ENCODE measurements at places on chromosomes 5 and 9.

DNA sequence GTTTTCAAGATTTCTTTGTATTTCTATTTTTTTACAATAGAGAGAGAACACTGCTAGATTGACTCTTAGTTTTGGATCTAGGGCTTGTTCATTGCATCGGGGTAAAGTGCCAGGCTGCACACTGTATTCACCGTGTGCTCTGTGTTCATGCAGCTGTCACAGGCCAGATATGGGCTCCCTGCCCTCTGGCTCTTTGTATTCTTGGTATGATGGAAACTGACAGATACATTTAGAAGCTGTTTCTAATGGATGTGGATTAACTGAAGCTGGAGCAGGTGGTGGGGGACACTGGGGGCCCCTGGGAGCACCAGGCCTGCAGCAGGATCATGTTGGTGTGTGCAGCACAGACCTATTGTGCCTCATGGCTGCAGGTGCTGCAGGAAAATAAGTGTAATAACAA lies 28.0 kb downstream of the SLC36A1 start:
- peak; percentile 19 for DNase-seq

GRCh38 chr5:84718377-84718776 lies 333.7 kb upstream of the EDIL3 start:
- DNase-seq, result no peak

GRCh38 chr5:108101130-108101529 lies 280.8 kb downstream of the FBXL17 start:
- DNase-seq, result no peak

DNA sequence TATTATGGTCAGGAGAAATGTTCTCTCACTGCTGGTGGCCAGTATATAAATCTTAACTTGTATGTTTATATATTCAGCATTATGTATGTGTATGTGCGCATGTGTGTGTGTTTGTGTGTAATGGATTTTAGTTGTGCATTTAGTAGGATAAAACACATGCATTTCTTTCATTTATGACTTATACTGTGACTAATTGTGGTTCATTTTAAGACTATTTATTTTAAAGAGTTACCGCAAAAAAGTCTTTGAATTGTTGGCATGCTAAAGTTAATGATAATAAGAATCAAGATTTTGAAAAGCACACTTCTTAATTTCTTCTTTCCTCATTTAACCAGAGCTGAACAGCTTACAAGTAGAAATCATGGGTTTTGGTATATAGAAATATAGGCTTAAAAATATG lies 60.9 kb downstream of the RAI14 start:
- DNase-seq, result no peak

DNA sequence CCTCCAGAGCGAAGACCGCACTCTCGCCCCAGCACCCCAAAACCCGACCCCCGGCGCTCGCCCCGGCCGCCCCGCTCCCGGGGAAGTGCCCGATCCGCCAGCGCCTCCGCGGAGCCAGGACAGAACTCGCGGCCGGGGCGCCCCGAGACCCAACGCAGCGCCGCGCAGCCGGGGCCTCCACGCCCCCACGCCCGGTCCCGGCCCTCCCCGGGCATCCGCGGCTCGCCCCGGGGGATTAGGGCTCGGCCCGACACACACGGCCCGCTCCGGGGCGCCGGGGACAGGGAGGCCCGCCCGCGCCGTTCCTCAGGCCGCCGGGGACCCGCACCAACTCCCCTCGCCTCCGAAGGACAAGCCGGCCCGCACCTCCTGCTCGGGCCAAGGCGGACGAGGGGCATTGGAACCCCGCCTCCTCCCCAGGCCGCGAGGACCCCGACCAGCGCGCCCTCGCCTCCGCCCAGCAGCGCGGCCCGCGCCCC lies 544 bp downstream of the FNBP1 start:
- DNase-seq, result no peak

DNA sequence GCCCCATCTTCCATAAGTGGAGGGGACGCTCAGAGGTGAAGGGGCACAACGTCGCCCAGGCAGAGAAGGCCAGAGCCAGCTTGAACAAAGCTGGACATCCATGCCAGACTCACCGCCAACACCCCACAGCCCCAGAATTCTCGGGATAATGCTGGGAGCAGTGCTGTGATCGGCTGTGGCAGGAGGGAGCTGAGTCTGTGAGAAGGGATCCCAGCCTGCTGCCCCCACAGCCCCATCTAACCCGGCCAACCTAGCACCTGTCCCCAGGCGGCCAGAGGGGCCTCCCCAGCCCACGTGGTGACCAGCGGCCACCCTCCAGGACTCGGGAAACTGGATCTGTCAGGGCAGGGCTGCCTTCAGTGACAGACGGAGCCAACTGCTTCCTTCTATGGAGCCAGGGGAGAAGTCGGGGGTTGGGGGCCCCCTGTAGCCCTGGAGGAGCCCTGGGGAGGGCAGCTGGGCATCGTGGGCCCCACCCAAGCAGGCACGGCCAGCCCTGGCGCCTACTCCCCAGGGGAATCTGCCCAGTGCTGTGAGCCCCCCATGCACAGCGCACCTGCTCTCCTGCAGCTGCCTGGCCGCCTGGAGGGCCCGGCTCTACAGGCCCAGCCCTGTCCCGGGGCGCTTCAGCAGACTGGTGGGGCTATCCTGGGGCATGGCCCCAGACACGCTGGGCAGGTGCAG lies 6.0 kb downstream of the BRD3 start:
- DNase-seq, result no peak

- DNase-seq, result no peak
Measured at GRCh38 chr5:147461915-147462314, 48.0 kb downstream of the DPYSL3 start.

- DNase-seq, result no peak
Measured at GRCh38 chr9:96660692-96661248, 5.7 kb upstream of the PRXL2C start.

DNA sequence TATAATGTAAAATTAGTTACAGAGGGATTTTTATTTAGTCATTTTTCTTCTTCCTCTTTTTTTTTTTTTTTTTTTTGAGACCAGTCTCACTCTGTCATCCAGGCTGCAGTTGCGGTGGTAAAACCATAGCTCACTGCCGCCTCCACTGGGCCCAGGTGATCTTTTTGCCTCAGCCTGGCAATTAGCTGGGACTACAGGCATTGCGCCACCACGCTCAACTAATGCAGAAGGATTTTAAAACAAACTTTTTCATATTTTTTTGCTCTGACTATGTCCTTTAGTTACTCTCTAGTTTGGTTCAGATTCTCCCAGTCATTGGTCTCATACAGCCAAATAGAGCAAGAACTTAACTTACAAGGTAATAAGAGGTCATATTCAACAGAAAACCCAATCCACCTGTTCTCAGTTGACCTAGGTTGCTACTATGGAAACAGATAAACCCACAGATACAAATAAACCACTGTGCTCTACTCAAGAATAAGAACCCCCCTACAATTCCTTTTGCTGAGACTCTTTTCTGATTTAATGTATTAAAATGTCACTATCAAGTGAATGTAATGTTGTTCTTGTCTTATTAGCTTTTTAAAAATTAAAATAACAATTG lies 50.1 kb upstream of the TTC39B start:
- no peak for DNase-seq

DNA sequence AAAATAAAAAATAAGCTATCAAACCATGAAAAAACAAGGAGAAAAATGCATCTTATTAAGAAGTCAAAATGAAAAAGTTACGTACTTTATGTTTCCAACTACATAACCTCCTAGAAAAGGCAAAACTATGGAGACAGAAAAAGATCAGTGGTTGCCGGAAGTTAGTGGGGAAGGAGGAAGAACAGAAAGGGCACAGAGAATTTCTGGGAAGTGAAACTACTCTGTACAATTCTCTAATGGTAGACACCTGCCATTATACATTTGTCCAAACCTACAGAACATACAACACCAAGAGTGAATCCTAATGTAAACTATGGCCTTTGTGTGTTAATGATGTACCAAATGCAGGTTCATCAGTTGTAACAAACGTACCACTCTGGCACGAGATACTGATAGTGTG lies 25.3 kb downstream of the SMU1 start:
- DNase-seq, result no peak

DNA sequence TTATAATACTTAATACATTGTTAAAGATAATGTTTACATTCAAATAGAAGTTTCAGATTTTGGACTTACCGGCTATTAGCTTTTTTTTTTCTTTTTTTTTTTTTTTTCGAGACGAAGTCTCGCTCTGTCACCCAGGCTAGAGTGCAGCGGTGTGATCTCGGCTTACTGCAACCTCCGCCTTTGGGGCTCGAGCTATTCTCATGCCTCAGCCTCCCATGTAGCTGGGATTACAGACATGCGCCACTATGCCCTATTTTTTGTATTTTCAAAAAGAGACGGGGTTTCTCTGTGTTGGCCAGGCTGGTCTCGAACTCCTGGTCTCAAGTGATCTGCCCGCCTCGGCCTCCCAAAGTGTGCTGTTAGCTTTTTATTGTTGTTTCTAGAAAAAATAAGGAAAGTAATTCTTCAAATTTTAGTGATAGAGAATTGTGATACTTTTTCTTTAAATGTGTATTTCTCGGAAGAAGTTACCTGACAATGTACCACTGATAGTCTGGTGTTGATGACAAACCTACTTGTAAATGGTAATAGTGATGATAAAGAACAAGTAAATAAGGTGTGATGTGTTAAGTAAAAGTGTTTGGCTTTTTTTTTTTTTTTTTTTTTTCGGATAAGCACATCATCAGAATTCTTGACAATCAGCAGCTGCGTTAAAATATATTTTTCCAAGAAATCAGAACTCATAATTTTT lies 2.7 kb downstream of the CDC42SE2 start:
- DNase-seq, result no peak

DNA sequence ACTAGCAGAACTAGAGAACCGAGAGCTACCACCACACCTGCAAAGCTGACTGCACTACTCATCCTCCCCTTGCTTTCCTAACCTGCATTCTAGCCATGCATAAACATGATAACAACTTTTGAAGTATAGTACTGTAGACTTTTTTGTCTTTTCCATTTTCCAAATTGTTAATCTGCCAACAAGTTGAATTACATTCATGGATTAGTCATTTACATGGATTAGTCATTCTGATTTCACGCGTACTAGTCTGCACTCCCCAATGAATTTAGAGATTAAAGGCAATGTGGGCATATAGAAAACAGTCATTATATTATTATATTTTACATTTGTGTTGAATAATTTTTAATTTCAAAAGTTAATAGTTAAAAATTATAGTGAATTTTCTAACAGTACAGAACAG lies 81.4 kb downstream of the EDIL3 start:
- no peak for DNase-seq

DNA sequence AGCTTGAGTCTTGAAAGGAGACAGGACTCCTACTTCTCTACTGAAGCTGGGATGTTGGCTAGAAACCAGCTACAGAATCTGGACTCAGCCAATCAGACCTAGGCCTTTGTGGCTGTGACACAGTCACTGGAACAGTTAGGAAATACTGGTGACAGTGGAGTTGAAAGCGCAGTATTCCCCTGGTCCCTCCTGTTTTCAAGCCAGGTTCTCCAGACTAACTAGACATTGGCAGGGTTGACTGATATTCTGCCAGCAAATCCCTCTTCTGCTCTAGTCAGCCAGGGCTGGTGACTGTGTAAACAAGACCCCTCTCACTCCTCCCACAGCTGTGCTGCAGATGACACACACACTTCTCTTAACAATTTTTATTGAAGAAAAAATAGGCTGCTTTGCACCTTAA lies 8.7 kb downstream of the SHROOM1 start:
- DNase-seq, result peak; percentile 71

GRCh38 chr9:74496406-74496805 lies 729 bp upstream of the RORB start:
- DNase-seq, result no peak

DNA sequence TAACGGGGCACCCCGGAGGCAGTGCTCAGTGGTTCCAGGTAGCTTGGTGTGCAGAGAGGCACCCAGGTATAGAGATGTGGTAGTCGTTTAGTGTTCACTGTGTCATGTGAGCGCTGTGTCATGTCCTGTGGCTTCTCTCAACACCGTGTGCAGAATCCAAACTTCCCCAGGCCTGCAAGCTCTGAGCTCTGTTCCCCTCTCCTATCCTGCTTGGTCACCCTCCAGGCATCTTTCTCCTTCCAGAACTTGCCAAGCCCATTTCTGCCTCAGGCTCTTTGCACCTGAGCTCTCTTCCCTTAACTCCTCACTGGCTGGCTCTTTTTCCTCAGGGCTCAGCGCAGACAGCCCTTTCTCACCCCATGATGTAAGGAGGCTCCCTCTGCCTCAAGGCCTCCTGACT lies 64.8 kb downstream of the CARTPT start:
- no peak for DNase-seq

DNA sequence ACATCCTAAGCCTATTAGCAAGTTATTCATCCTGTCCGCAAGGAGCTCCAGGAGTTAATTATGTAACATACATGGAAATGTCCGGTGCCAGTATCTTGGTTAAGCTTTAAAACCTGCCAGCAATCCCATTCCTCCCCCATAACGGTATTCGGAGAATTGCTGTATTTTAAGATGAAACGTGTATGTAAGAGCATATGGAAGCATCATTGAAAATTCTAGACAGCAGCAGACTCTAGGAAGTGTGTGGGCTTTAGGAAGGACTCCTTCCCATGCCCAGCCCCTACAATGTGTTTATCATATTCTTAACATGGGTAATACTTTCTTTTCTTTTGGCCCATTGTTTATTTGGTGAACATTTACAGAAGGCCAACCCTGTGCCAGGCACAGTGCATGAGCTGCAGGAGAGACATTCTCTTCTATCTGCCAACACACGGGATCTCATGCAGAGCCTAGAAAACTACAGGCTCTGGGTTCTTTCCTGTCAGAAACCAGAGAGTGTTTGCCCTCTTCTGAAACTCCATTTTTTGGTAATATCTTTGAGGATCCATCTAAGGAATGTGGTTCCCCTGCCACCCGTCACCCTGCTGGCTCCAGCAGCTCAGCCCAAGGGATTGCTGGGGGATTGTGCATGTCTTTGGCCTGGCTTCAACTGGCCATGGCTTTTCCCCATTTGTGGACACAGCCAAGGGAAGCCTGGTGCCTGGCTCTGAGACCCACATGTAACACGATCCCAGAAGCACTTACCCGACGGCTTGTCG lies 15.1 kb downstream of the ANGPTL2 start:
- no peak for DNase-seq

- DNase-seq, result no peak
Measured at GRCh38 chr9:81801190-81801589, 111.8 kb upstream of the TLE1 start.

GRCh38 chr5:180172447-180173197 lies 36.4 kb downstream of the RASGEF1C start:
- DNase-seq, result no peak

- DNase-seq, result no peak
Measured at GRCh38 chr5:6578676-6579343, 54.0 kb downstream of the NSUN2 start.

DNA sequence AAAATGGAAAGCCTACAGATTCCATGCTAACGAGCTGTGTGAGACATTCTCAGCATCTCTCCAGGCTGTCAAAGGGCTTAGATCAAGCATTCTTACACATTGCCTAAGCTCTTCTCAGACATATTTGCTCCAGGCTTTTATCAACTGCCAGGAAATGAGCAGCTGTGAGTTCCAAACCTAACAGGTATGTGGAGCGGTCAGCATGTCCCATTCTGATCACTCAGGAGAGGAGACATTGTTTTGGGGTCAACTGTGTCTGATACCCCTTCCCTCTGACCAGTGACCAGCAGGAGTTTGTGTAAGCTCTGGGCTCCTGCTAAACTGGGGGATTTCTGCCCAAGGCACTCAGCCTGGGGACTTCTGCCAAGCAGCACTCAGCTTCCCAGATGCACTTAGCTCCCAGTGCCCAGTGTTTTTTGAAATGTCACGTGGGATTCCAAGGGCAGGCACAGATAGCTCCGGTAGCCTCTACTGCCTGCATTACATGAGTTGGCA lies 229.1 kb downstream of the SEC61B start:
- no peak for DNase-seq

All from NCI-H1694 (cell line).